RPMI7951 (cell line): ENCODE measurements at places on chromosomes 6 and 20.
A peak's percentile ranks its signal among the peaks of the same experiment; 100 is the strongest.

GRCh38 chr6:69791065-69791471 lies 5.7 kb downstream of the LMBRD1 start:
- DNase-seq, result no peak

DNA sequence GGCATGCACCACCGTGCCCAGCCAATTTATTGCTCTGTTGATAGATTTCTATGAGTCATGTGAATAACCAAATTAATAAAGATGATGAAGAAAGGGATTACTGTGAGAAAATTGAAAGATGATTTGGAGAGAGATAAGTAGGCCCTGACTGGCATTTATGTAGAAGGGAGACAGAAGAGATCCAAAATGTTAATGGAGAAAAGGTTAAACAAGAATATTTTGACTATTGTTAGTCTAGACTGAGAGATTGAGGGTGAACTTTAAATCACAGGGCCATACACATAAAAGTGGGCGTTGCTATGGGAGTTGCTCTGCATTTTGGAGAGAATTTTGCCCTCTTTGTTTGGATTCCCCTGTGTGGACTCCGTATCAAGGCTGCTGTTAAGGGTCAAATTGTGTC lies 68.9 kb upstream of the SCAF8 start:
- no peak for DNase-seq

GRCh38 chr20:2246069-2246491 lies 49.7 kb upstream of the TGM3 start:
- DNase-seq, result no peak

DNA sequence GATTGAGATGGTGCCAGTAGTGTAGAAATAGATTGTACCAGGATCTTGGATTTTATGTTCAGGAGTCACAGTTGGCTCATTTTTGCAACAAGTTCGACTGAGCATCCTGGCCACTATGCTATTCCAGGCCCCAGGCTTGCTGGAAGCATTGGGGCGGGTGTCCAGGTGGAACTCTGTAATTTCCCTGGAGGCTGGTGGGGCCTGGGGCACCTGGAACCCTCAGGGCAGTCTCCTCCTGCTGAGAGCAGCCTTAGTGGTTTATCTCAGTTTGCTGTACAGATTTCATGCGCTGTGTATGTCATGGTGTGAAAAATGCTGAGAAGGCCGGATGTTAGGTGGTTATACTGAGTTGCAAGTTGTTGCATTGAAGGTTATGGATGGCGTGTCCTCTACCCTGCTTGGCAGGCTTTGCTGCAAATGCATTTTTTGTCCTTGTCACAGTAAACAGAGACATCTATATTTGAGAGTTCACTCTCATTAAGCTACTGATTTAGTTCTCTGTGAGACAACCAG lies 135.1 kb upstream of the MYLIP start:
- DNase-seq, result no peak

GRCh38 chr6:35412102-35412501 lies 40.0 kb upstream of the FANCE start:
- no peak for DNase-seq

GRCh38 chr6:137666202-137666774 lies 172.1 kb upstream of the OLIG3 start:
- DNase-seq, result no peak

DNA sequence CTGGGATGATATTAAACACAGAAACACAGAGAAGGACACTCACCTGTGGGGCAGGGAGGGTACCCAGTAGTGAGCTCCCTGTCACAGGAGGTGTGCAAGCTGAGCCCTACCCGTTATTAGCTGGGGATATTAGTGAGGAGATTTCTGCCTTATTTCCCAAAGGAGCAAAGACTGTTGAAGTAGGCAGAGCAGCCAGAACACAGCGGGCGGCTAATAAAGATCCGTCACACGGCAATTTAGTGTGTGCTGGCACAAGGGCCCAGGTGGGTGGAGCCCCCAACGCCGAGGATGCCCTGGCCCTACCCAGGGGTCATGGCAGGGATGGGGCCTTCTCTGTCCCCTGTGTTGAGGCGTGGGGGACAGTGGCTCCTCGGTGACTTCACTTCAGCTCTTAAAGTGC lies 8.3 kb downstream of the VSTM2L start:
- no peak for DNase-seq

DNA sequence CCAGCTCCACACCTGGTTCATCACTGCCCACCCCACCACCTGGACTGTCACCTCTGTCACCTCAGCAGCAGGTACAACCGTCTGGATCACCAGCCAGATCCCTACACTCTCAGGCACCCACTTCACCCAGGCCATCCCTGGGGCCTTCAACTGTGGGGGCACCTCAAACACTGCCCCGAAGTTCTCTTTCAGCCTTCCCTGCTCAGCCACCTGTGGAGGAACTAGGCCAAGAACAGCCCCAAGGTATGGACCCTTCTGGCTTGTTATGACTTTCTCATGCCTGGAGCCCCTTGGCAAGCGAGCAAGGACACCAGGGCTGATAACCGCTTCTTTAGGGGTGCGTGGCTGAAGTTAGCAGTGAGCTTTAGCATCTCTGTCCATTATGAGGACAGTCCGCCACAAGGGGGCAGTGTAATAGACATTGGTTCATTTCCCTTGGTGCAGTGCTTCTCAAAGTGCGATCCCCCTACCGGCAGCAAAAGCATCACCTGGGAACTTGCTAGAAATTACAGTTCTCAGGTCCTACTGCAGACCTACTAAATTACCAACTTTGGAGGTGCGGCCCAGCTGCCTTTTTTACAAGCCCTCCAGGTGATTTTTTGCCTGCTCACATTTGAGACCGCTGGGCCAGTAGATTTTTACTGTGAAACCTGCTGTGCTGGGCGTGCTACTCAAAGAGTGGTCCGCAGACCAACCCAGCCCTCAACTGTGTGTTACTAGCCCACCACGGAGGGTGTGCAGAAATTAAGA lies 32.5 kb downstream of the PNPLA1 start:
- peak; percentile 83 for DNase-seq

DNA sequence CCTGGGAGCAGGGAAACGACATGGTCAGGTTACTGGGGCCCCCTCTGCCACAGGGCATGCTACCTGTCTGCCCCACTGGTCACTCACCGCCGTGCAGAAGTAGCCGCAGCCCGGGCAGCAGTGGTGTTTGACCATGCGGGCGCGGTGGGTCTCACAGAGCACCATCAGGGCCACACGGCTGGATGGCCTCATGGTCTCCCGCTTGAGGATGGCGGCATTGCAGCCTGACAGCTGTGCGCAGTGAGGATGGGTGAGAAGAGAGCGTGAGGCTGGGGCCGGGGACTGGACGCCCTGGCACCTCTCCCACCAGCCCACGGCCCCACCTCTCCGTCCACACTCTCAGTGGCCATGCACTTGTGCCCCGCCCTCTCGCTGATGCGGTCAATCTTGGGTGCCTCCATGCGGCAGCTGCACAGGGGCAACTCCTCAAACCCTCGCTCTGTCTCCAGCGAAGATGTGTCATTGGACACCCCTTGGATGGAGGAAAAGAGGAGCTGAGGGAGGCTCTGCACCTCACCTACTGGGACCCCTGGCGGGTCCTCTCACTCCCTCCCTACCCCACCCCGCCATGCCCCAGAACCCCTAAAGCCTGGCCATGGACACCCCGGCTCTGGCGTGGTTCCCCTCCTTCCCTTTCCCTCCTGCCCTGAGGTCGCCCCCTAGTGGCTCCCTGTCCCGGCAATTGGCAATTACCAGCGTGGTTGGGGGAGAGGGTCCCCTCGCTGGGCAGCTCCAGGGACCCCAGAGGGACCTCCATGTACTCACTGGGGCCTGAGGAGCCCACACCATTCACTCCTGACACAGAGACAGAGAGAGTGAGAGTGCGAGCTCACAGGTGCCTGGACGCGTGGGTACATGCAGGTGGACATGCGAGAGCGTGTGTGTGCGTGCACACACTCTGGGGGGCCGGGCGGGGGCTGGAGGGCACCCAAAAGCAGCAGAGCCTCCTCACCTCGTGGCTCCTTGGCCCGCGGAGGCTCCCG lies 8.9 kb downstream of the EHMT2 start:
- DNase-seq, result no peak

- DNase-seq, result no peak
Measured at GRCh38 chr6:144193181-144193580, 42.9 kb downstream of the STX11 start.

- DNase-seq, result no peak
Measured at GRCh38 chr6:69105288-69105687, 470.2 kb downstream of the ADGRB3 start.

DNA sequence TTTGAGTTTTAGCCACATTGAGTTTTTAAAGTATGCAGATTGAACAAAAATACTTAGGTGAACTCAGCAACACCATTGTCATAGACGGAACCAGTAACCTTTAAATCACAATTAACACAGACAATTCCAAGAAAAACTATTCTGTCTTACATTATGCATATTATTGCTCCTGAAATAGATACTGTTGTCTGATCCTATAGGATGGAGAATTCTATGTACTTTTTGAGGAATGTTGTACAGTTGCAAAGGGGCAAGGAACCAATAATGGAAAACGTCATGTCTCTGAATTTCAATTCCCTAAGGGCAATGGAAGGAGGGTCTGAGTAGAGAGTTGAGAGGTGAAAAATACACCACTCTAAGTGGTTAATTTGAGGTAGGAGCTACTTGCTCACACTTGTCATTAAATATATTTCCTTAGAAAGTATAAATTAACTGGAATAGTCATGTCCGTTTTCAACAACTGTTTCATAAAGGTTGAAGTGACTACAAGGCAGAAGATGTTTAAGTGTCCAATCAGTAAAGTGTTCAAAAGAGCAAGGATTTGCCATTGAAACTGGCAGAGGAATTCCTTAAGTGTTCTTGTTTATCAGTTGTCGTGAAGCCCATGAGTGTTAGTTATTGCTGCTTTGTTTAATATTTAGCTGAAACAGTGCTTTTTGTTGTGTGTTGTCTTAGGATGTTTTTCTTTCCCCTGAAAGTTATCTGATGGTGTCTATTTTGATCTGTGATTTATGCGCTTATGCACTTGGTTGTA lies 1.3 kb downstream of the NKAIN2 start:
- no peak for DNase-seq

DNA sequence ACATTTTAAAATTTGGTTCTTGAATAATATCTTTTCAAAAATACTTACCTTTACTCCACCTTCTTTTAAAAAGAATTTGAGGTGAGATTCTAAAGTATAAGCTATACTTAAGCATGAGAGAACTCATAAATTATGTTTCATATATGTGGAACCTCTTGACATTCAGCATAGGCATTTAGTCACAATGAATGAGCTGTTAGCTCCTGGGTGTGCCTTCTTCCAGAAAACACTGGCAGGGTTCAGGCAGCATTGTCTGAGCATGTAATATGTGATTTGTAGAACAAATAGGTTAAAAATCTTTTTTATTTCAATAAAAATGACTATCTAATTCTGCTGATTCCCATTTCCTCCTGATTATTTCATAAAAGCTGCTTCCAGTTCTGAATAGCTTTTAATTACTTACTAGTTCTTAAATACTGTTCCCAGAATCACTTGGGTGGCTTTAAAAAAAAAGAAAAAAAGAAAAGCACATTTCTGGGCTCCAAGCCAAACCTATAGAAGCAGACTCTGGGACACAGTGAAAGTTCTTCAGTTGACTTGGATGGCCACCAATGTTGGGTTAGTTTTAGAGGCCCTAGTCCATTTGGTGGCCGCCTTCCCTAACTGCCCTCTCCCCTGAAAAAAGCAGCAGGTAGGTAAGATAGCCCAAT lies 20.2 kb downstream of the RNF8 start:
- peak; percentile 21 for DNase-seq

- no peak for DNase-seq
Measured at GRCh38 chr20:19949195-19949867, 67.8 kb upstream of the NAA20 start.
